Stimulated activated CD8-positive, alpha-beta memory T cell treated with anti-CD3 and anti-CD28 coated beads, Interleukin-4, amount 100 ng/mL, for 24 hours (primary cell): ENCODE measurements at places on chromosomes 13 and 19.

- DNase-seq: no peak
Observed at GRCh38 chr13:75151081-75151643, 330.8 kb downstream of the TBC1D4 start.

- no peak for DNase-seq
Observed at GRCh38 chr13:90713441-90714133, 633.9 kb upstream of the MIR17HG start.

GRCh38 chr19:41627966-41628675, 1.2 kb upstream of the CEACAM4 start:
- DNase-seq: no peak

- DNase-seq: no peak
Observed at GRCh38 chr19:18725841-18726770, 42.6 kb downstream of the CRTC1 start.

DNA sequence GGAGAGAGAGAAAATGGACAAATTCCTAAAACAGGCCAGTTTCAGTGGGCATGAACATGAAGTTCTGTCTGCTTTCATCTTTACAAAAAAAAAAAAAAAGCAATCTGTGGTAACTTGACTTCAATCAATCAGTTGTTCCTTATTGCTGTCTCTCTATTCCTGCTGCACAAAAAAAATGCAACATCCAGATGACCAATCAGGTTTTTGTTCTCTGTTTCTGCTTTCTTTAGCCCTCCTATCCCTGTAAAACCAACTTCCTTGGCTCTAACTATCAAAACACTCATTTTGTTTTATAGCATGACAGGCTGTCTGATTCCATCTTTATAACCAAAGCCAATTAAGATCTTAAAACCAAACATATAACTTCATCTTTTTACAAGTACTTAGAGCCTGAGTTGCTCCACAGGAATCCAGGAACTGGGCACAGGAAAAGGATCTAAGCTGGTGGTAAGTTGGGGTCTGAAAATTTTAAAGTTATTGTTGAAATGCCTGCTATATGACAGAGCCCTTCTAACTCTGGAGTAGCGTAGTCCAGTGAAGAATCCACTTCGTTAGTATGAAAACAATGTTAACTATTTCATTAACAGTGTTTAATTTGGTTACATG, at the start of gene FPR3:
Gene FPR3, plus strand, starts transcription at position 273 of the 606 bp plus-strand sequence. CDS start 28,592 bp downstream, outside the sequence.
- no peak for DNase-seq

DNA sequence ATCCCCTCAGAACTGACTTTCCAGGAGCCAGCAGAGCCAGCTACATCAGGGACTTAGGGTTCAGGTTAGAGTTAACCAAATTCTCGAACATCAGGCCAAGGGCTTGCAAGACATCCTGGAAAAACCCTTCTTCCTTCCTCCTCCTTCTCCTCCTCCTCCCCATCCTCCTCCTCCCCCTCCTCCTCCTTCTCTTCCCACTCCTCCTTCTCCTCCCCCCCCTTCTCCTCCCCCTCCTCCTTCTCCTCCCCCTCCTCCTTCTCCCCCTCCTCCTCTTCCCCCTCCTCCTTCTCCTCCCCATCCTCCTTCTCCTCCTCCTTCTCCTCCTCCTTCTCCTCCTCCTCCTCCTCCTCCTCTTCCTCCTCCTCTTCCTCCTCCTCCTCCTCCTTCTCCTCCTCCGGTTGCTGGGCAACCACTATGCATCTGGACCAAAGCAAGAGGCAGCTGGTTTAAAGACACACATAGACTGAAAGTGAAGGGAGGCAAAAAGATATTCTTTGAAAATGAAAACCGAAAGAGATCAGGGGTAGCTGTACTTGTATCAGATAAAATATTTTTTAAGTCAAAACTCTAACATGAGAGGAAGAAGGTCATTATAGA, 5.9 kb upstream of the CCL25 start:
- no peak for DNase-seq

- peak; percentile 87 for DNase-seq
Observed at GRCh38 chr19:18294467-18294864, 13.0 kb upstream of the JUND start.

- DNase-seq: no peak
Observed at GRCh38 chr13:25806264-25806974, 245.4 kb downstream of the SHISA2 start.

DNA sequence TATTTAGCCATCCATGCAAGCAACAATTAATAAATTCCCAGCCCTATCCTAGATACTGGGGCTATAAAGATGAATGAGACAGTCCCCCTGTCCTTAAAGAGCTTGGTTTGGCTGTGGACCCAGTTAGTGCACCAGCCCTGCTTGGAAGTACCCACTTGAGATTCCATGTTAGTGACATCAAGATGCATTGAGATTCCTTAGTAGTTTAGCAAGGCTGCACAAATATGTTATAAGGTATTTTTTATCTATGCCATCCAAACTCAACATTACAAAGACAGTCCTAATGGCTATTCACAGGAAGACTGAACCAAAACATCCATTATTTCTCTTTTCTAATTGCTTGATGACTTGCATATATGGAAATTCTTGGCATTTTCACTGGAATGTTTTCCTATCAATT, 48.8 kb upstream of the RAP2A start:
- DNase-seq: no peak

DNA sequence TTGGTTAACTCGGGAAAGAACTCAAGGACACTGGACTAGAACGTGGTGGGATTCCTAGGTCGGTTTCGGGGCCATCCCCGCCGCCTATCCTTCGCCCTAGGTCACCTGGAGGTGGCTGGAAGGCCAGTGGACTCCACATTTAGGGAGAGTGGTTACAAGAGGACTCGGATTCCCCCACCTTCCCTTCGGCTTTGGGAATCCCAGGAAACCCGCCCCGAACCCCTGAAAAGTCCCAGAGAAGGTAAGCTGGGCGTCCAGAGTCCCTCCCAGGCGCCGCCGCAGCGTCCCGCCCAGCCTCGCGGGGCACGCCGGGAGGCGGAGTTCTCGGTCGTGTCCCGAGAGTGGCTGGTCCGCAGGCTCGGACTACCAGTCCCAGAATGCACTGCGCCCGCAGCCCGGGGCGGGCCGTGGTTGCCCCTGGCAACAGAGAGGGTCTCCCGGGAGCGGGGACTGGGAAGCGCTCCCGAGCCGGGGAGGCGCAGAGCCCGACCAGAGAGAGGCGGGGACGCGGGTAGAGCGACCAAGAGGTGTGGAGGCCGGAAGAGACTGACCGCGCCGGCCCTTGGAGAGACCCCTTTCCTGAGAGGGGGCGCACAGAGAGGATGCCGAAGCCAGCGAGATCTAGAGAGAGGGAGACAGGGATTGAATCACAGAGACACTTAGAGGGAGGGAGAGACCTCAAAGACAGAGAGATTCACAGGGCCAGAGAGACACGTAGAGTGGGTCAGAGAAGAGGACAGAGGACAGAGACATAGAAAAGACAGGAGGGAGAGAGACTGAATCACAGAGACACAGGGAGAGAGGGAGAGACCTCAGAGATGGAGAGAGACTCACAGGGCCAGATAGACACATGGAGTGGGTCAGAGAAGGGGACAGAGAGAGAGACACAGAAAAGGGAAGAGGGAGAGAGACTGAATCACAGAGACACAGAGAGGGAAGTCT, 2.6 kb upstream of the PRKCG start:
- peak; percentile 83 for DNase-seq

DNA sequence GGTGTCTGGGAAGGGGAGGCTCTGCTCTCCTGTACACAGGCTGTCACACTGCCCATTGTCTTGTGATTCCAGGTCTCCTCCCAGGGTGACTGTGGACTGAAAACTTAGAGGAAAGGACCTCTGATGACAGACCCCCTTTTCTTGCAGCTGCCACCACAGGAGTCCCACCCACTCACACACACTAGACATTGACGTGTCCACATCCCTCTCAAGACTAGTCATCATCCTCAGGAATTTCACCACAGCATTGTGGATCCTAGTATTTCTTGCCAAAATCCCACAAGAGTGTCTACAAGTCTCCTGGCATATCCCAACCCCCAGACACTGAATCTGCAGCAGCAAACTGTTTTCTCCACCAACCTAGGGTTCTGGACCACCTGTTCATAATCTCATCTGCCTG, 5.3 kb downstream of the ZNF85 start:
- no peak for DNase-seq

DNA sequence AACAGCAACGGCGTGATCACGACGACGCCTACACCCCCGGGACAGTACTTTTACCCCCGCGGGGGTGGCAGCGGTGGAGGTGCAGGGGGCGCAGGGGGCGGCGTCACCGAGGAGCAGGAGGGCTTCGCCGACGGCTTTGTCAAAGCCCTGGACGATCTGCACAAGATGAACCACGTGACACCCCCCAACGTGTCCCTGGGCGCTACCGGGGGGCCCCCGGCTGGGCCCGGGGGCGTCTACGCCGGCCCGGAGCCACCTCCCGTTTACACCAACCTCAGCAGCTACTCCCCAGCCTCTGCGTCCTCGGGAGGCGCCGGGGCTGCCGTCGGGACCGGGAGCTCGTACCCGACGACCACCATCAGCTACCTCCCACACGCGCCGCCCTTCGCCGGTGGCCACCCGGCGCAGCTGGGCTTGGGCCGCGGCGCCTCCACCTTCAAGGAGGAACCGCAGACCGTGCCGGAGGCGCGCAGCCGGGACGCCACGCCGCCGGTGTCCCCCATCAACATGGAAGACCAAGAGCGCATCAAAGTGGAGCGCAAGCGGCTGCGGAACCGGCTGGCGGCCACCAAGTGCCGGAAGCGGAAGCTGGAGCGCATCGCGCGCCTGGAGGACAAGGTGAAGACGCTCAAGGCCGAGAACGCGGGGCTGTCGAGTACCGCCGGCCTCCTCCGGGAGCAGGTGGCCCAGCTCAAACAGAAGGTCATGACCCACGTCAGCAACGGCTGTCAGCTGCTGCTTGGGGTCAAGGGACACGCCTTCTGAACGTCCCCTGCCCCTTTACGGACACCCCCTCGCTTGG, 966 bp downstream of the JUNB start:
- peak; percentile 60 for DNase-seq

GRCh38 chr19:48565090-48565489, 13.1 kb downstream of the SULT2B1 start:
- no peak for DNase-seq

- no peak for DNase-seq
Observed at GRCh38 chr19:17648097-17648660, 40.0 kb downstream of the UNC13A start.

- no peak for DNase-seq
Observed at GRCh38 chr19:15397782-15398181, 18.2 kb upstream of the AKAP8 start.

DNA sequence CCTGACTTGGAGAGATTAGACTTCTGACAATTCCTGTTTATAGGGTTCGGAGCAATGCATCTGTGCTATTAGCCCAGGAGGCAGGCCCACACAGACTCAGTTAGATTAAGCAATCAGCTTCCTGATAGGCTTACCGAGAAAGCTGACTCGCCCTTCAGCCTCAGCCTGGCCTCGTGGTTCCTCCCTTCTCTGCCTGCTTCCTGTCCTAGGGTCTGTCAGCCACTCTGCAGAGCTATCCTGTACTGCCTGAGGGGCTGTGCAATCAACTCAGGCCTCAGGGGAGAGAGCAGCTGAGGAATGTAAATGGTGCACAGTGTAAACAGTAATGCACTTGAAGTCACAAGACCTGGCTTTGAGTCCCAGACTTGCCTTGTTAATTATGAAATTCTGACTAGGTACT, 30.7 kb downstream of the HTR2A start:
- no peak for DNase-seq

GRCh38 chr13:45393941-45394570, 24.1 kb downstream of the SLC25A30 start:
- DNase-seq: no peak

DNA sequence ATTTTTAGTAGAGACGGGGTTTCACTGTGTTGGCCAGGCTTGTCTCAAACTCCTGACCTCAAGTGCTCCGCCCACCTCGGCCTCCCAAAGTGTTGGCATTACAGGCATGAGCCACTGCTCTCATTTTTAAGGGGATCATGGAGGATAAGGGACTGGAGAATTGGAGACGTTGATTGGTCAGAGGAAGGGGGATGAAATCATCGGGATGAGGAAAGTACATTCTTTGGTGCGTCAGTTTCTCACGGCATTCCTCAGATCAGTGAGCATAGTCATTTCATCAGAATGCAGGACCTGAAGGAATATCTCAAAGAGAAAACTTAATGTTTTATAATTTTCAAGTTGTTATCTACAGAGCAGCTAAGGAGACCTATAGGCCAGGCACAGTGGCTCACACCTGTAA, 14.0 kb downstream of the ZNF114 start:
- no peak for DNase-seq

- no peak for DNase-seq
Observed at GRCh38 chr13:66875264-66875663, 354.9 kb downstream of the PCDH9 start.

DNA sequence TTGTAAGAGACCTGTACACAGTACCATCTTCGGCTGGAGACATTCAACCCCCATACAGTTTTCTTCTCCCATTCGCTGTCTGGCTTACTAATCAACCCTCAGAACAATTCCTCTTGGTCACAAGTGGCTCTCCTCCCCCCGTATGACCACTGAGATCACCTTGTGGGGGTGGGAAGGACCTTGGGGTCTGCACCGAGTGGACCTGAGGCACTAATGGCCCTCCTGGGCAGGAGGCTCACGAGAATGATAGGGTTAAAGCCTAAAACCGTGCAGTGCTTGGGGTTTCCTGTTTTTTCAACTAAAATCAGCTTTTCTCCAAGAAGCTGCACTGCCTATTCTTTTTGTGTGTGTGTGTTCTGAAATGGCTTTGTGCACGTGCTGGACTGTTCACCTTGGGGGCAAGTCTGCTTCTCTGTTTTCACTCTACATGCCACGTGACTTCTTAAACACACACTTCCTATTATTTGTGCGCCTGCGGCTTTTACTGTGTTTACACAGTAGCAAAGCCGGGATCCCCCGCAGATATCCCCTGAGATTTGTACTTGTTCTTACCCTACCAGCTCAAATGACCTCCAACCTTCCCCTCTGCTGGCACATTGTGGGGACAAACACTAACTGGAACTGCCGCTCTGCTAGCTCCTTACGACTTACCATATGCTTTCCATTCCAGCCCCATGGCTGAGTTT, 12.3 kb downstream of the RBM26 start:
- no peak for DNase-seq

DNA sequence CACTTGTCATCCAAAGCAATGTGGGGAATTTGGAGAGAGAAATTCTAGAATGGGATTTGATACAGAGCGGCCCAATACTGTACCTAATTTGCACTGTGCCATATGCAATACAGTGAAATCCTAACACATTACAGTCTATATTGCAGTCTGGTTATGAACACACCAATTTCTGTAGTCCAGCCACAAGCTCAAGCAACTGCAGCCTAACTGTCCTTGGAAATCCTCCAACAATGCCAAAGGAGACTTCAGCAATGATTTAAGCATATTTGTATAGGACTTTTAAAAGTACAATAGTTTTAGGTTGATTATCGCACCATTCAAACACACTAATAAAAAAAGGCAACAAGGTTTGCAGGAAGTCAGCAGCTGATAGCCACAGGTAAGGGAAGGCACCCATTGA, 17.3 kb downstream of the DIAPH3 start:
- no peak for DNase-seq

DNA sequence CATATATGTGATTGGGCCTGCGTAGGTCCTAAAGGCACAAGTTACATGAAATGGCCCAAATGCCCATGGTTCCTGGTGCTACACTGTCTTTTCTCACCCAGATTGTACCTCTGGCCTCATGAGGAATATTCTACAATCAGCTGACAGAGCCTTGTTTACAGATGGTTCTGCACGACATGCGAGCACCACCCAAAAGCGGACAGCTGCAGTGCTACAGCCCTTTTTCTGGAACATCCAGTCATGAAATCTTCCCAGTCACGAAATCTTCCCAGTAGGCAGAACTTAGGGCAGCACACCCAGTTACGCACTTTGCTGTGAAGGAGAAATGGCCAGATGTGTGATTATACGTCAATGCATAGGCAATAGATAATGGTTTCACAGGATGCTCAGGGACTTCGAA, 7.7 kb upstream of the ELF1 start:
- DNase-seq: no peak

- no peak for DNase-seq
Observed at GRCh38 chr19:7067716-7068115, 1.8 kb upstream of the ZNF557 start.
